ENCODE measurements at places on chromosomes 1 and 21.

GRCh38 chr21:45506836-45507522 is 35.3 kb downstream of the SLC19A1 start:
- no peak for DNase-seq

DNA sequence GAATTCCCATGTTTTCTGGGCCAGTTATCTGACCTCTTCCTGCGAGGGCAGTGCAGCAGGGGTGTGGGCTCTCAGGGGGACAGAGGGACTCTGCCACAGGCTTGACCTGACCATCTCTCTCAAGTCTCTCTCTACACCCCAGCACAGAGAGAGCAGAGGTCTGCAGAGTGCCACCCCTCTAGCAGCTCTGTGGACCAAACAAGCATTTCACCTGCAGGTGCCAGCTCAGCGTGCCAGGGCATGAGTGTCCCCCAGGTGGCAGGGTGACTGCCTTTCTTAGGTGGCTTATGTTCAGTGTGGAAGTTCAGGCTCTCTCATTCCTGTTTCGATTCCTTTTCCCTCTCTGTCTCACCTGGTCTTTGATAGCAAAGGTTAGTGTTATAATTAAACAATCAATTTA is 191.3 kb downstream of the CACNA1E start:
- DNase-seq: no peak

GRCh38 chr1:24825174-24825573 is 79.9 kb downstream of the CLIC4 start:
- no peak for DNase-seq

DNA sequence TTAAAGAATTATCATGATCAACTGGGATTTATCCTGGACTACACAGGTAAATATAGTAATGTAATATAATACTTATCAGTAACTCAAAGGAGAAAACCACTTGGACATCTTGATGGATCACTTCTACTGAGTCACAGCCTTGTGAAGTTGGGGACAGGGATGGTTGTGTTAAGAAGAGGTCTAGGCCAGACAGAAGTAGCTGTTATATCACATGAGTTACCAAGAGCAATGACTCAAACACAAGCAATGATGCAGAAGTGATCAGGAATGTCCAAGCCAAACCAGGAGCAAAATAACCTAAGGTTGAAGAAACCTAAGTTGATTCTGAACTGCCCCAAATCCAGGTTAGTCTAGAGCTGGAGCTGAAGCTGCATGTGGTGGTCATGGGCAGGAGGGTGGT is 424.5 kb upstream of the DAB1 start:
- no peak for DNase-seq

DNA sequence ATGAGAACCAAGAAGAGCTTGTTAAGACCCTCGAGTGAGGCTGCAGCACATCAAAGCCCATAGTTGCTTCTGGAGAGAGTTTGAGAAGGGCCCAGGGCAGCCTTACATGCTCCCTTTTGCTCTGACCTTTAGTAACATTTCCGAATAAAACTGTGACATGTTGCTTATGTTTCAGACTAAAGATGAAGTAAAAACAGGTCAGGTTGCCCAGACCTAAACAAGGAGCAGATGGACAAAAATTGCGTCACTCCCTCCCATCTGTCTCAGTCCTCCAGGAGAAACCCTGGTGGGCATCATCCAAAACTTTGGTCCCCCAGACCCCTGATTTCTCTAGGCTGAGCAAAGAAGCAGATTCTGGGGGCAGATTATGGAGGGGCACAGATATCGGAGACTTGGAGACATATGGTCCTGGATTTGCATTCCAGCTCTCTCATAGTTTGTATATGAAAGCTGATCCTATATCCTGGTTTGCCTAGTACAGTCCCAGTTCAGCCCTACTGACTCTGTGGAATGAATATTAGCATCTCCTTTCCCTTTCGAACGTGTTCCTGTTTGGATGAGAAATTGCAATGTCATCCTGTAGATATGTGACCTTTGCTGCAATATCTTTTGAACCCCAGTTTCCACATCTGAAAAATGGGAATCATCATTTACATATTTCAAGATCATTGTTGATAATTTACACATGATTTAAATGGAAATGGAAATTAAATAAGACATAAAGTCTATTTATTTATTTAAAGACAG is 304.9 kb upstream of the USP24 start:
- DNase-seq: no peak

DNA sequence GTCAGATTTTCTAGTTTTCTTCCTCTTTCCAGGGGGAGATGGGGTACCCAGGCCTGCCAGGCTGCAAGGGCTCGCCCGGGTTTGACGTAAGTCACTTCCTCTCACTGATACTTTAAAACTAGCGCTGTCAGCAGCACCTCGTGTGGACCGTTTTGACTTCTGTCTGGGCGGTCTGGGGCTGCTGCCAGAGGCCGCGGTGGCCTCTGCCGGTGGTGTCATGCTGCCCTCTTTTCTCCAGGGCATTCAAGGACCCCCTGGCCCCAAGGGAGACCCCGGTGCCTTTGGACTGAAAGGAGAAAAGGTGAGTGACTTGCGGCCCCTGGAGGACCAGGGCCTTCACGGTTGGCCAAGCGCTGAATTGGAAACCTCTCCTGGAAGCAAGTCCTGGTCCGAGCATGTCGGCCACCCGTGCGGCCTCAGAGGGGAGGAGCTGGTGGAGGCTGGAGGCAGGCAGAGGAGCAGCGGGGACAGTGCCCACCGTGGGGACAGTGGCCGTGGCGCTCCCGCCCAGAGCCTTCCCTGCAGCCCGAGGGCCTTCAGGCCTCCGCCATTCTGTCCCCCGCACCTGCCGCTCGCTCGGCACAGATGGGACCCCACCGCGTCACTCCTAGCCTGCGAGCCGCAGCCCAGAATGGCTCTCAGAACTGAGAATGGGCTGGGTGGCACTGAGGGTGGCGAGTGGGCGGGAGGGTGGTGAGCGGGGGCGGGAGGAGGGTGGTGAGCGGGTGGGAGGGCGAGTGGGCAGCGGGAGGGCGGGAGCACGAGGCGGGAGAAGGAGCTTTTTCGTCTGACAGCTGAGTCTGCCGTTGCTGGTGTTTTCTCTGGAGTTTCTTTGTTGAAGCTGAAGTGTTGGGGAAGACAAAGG is 9.4 kb downstream of the COL6A1 start:
- DNase-seq: no peak

All from stimulated activated CD4-positive, alpha-beta T cell treated with anti-CD3 and anti-CD28 coated beads, Interleukin-15, amount 100 ng/mL, for 1 hour (primary cell).